ENCODE measurements at places on chromosomes 4 and X.

DNA sequence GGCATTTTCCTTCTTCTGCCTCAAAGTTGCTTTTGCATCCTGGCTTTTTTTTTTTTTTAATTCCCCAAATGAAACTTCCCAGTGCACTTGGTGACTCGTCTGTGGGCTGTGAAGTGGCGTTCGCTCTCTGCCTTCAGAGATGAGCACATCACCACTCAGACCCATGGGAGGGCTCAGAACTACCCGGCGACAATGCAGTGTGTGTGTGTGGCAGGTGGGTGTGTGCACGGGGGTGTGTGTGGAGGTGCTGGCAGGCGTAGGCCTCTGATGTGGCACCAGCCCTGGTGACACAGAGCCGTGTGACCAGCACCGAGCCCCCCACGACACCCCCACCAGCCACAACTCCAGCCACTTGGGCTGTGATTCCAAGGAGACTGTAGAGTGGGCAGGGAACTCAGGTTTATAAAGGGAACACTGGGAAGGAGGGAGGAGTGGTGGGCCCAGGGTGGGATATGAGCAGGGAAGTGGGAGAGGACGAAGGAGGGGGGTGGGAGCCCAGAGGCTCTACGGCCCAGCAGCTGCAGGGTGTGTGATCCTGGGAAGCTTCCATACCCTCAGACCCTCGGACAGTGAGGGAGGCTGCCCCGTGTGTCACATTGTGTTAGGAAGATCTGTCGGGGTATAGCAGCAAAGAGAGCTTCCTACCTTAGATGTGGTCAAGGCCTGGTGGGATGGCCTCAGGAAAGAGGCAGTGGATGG is 6.0 kb upstream of the WFS1 start:
- DNase-seq = no peak

DNA sequence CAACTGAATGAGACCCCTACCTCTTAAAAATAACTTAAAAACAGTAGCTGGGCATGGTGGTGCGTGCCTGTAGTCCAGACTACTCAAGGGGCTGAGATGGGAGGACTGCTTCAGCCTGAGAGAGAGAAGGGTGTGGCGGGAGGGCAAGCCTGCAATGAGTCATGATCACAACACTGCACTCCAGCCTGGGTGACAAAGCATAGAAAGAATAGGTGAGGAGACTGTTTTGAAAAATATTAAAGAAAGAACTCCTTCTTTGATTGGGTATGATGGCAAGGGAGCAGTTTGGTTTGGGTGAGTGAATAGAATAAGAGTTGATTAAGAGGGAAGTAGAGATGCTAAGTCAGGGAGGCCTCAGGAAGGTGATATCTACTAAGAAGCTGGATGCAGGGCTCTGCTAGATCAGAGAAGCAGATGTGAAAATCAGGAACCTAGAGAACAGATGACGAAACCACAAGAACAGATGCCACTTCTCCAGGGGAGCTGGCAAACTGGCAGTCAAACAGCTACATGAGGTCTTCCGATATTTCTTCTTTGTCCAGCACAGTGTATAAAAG is 318.6 kb downstream of the OPHN1 start:
- no peak for DNase-seq

DNA sequence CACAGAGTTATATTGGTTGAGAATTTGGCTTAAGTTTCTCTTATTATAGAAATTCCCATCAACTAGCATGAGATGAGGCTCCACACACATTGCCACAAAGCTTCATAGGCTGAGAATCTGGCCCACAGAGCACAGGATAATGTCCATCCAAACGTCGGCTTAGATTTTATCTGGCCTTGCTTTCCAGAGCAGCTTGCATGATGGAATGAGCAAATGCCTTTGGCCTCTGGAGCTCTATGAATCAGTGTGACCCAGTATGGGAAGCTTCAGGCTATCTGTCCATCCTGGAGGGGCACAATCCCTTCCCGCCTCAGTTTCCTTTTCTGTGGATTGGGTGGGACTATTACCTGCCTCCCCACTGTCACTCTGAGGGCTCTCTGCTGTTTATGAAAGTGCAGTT is 131.5 kb upstream of the NDP start:
- DNase-seq = no peak

DNA sequence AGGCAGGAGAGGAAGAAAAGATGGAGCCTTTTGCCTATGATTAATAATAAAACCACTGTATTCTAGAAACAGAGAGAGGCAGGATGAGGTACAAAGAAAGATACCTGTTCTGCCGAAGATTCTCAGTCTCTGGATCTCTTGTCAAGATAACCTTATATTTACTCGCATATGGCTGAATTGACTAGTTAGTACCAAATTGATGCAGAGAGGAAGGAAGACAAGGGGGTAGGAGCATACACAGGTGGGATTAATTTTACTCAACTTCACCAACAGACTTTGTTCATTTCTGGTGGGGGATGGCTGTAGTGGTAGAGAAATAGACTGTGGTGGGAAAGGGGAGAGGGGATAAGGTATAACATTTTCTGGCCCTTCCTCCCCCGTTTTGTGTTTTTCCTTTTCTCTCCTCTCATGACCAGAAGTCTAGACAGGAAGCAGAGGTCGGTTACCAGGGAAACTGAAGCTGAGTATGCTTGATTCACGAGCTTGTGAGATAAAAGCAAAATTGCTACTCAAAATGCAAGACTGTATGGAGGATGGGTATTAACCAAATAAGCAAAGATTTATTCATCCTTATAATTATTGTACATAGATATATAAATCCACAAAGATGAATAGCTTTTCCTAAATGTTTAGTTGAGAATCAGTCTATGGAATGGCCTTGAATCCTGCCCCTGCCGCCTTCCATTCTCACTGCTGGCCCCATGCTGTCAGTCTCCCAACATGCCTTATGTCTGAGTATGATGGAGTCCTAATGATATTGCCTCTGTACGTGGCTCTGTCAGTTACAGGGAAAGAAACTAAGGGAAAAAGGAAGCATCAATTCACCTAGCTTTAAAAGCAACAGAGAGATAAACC is 17.8 kb upstream of the PAGE2B start:
- DNase-seq = no peak

- no peak for DNase-seq
Observed at GRCh38 chr4:102430461-102430910, 70.7 kb upstream of the NFKB1 start.

GRCh38 chr4:140240237-140240636 is 86.3 kb upstream of the MAML3 start:
- no peak for DNase-seq

DNA sequence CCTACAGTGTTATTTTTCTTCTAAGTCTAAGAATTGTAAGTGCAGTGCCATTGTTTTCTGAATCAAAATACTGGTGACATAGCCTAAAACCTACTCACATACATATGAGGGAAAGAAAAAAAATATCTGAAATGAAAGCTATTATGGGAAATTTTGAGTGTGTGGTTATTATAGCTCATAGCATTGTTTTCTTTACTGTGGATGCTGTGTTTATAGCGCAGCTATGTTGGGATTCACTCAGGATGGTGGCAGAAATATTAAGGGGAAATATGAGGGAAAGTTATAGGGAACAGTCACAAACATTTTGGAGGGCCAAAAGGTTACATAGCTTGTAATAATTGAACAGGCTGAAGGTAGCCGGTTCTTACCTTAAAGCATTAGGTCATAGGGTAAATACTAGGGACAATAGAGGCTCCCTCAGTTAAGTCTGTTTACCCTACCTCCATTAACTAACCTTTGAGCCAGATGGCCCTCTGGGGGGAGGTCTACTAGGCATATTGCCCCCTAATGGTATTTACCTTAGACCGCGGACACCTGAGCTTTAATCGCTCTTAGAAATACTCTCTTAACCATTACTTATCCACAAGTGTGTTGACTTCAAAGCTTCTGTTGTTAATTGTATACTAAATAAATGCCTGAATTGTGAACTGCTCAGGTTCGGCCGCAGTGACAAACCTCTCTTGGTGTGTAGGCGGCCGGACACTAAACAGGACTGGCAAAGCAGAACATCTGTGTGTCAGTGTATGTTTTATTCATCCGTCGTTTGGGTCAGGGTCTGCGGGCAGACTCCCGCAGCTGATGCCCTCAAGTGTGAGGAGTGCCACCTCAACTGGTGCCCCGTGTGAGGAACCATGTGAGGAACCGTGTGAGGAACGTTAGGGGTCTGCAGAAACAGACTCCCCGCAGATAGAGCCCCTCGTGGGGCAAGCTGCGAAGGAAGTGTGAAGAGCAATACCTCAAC is 21.3 kb upstream of the SULT1B1 start:
- no peak for DNase-seq

DNA sequence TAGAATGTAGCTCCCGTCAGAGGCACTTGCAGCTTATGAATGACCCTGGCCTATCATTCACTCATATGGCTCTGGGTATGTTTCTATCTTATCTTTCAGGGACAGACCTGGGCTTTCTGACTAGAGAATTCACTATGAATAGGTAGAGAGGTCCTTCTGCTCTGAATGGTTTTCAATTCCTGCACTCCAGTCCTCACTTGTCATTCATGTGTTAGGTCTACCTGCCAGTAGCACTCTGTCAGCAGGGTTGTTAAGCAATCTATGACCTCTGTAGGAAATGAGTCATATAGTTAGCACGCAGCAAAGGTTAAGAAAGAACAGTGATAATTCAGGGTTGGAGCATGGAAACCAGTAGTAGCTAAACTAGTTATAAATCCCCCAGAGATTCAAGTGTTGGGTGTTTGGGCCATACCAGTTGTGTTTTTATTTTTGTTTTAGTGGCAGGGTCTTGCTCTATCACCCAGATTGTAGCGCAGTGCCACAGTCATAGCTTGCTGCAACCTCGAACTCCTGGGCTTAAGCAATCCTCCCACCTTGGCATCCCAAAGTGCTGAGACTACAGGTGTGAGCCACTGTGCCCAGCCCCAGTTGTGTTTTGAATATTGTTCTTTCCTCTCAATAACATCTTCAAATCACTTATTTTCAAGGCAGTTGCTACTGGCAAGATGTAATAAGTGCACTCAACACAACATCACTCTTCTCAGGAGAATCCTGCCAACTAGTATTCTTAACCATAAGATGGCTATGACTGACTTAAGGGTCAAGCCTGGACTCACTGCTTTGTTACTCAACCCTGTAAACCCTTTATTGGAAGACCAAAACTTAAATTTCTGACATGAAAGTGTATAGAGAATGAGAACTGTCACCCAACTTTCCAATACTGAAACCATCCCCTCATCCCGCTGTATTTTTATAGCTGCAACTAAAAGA is 25.1 kb downstream of the ARL13A start:
- DNase-seq = no peak

DNA sequence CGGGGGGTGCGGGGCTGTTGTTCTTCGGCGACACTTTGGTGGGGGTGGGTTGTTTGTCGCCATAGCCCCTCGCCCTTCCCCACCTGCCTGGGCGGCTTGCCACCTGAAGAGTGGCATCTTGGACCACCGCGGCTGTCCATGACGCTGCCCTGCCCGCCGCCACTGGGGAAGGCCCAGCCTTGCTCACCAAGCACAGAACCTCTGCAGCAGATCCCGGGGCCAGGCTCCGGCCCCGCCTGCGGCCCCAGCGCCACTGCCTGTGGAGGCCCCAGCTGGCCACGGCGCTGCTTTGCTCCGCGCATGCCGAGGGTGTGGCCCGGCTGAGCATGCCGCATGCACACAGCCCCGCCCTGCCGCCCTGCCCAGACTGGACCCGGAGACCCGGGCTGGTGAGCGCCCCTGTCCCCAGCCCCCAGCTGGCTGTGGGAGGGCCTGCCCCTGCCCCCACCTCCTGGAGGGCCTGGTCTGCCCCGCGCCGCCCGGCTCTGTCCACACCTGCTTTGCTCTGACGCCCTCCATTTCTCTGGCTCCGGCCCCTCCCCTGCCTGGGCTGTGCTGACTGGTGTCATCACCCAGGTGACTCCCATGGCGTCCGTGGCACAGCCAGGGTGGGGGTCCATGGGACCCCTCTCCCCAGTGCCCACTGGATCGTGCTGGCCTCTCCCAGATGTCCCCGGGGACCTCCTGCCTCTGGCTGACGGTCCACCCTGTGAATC is 5.3 kb downstream of the NAT8L start:
- DNase-seq = no peak

GRCh38 chr4:108060164-108060563 is 70.5 kb downstream of the HADH start:
- no peak for DNase-seq

- DNase-seq = no peak
Observed at GRCh38 chrX:119638725-119639471, 32.7 kb upstream of the NKRF start.

GRCh38 chr4:53656421-53656981 is 65.2 kb upstream of the LNX1 start:
- no peak for DNase-seq

DNA sequence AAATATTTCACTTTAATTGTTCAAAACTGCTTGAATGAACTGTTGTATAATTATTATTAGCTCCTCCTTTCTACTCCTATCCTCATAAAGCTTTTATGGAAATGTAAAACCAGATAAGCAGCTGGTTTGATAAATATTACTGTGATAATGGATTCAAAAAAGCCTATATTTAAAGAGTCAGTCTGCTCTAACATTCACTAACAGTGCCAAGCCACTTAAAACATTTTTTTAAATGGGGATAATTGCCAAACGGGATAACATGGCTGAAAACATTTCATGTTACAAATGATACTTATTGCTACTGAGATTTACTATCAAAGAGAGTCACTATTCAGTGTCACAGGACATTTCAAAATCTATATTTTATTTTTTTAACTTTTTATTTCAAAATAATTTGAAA is 17.4 kb downstream of the ARHGAP24 start:
- no peak for DNase-seq

DNA sequence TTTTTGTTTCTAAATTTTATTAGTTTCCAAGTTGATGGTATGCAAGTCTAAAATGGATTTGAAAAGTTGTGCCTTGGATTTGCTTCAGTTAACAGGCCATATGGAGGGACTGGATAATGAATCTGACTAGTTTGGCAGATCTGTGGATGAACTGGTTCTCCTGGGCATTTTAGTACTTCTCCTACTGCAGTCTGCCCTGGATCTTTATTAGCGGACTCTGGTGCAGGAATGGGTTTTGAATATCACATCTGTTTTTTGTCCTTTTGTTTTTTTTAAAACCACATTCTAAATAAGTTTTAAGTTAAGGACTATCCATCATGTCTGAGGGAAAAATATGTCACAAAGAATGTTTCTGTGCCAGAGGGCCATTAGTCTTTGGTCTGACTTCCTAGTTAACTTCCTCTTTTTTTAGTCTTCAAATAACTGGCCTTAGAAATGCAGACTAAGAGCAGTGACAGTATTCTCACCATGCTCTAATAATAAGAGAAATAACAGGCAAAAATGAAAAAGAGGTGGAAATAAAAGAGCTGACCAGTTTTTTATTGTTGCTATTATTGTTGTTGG is 13.9 kb upstream of the DCK start:
- no peak for DNase-seq

GRCh38 chr4:39637586-39638353 is 895 bp downstream of the SMIM14 start:
- DNase-seq = no peak

GRCh38 chr4:151389311-151389710 is 19.7 kb upstream of the FHIP1A start:
- DNase-seq = no peak

- DNase-seq = no peak
Observed at GRCh38 chr4:162494935-162495334, 331.1 kb upstream of the FSTL5 start.

- DNase-seq = no peak
Observed at GRCh38 chr4:24949970-24950369, 37.1 kb upstream of the CCDC149 start.
